ENCODE measurements at places on chromosomes 7 and 10.
A peak's percentile ranks its signal among the peaks of the same experiment; 100 is the strongest.

DNA sequence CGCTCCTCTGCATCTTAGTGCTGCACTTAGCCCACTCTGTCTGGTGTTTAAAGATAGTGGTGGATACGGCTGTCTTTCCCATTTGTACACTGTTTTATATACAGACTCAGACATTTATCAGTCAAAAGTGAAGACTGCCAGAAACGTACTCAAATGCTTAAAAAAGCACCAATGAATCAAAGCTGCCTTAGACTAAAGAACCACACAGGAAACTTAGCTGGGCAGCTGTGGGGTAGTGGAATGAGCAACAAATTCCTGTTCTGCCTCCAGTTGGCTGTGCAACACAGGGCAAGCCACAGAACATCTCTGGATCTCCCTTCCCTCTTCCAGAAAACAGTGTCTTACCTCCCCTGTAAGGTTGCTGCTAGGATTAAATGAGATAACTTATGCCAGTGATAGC lies 76.0 kb downstream of the ATXN7L1 start:
- peaks cover 41% of the 10 kb centered on the region for H3K4me1 ChIP-seq
- peak overlapping the region; percentile 16 for H3K27ac ChIP-seq
- no peak overlapping the region for H3K4me3 ChIP-seq
- H3K36me3 ChIP-seq = no peaks in the 10 kb centered on the region

GRCh38 chr7:33678569-33679335 lies 226.6 kb upstream of the BMPER start:
- no peaks in the 10 kb centered on the region for H3K4me1 ChIP-seq
- DNase-seq = no peak
- no peaks in the 10 kb centered on the region for H3K27me3 ChIP-seq
- H3K36me3 ChIP-seq = peaks cover 4% of the 10 kb centered on the region

- DNase-seq = no peak
- H3K36me3 ChIP-seq = no peaks in the 10 kb centered on the region
- H3K4me1 ChIP-seq = no peaks in the 10 kb centered on the region
- no peak overlapping the region for H3K27ac ChIP-seq
These were observed 35.3 kb downstream of the CHST3 start for GRCh38 chr10:71999360-72000072.

GRCh38 chr7:4682621-4683042 lies 537 bp downstream of the FOXK1 start:
- H3K4me1 ChIP-seq = peaks cover 42% of the 10 kb centered on the region
- no peaks in the 10 kb centered on the region for H3K27me3 ChIP-seq
- H3K27ac ChIP-seq = no peak overlapping the region
- H3K4me3 ChIP-seq = peak overlapping the region; percentile 98

- H3K36me3 ChIP-seq = no peaks in the 10 kb centered on the region
- no peaks in the 10 kb centered on the region for H3K27me3 ChIP-seq
- peaks cover 9% of the 10 kb centered on the region for H3K4me1 ChIP-seq
- no peak overlapping the region for H3K4me3 ChIP-seq
- no peak overlapping the region for H3K27ac ChIP-seq
These were observed 76.2 kb downstream of the CDH23 start for GRCh38 chr10:71472912-71473311.

DNA sequence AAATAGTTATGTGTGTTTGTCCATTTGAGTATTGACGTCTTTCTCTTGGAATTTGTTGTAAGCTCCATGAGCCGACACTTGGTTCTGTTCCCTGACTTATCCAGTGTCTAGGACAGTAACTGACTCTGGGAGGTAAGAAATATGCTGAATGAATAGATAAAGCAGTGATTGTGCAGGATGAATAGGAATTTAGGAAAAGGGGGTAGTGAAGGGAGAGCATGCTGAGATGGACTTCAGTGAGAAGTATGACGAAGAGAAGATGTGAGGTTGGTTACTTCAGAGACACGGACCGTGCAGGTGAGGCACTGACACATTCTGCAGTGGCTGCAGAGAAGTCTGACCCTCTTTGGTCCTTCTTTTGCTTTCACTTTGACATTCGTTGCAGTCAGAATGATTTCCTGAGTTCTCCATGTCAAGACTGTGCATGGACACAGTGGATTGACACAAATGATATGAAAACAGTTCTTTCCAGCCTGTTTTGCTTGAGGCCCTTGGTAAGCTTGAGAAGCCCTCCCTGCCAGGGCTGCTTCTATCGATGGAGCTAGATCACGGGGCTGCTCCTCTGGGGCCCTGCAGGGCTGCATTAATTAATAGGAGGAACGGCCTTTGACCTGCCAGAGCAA lies 261.5 kb upstream of the SORCS1 start:
- H3K4me1 ChIP-seq = no peaks in the 10 kb centered on the region
- H3K27me3 ChIP-seq = no peaks in the 10 kb centered on the region
- no peaks in the 10 kb centered on the region for H3K36me3 ChIP-seq
- no peak overlapping the region for H3K4me3 ChIP-seq

GRCh38 chr10:63692220-63692896 lies 171.2 kb downstream of the REEP3 start:
- H3K4me3 ChIP-seq = no peak overlapping the region
- DNase-seq = no peak
- H3K27ac ChIP-seq = no peak overlapping the region
- peaks cover 3% of the 10 kb centered on the region for H3K27me3 ChIP-seq
- no peaks in the 10 kb centered on the region for H3K4me1 ChIP-seq

- H3K36me3 ChIP-seq = peaks cover 48% of the 10 kb centered on the region
- H3K4me3 ChIP-seq = peak overlapping the region; percentile 16
- peak; percentile 35 for DNase-seq
- H3K4me1 ChIP-seq = peaks cover 89% of the 10 kb centered on the region
- no peaks in the 10 kb centered on the region for H3K27me3 ChIP-seq
These were observed 9.4 kb downstream of the ACSL5 start for GRCh38 chr10:112383325-112383724.

- H3K4me3 ChIP-seq = no peak overlapping the region
- no peaks in the 10 kb centered on the region for H3K36me3 ChIP-seq
These were observed 14.2 kb downstream of the HK1 start for GRCh38 chr10:69292459-69292858.

DNA sequence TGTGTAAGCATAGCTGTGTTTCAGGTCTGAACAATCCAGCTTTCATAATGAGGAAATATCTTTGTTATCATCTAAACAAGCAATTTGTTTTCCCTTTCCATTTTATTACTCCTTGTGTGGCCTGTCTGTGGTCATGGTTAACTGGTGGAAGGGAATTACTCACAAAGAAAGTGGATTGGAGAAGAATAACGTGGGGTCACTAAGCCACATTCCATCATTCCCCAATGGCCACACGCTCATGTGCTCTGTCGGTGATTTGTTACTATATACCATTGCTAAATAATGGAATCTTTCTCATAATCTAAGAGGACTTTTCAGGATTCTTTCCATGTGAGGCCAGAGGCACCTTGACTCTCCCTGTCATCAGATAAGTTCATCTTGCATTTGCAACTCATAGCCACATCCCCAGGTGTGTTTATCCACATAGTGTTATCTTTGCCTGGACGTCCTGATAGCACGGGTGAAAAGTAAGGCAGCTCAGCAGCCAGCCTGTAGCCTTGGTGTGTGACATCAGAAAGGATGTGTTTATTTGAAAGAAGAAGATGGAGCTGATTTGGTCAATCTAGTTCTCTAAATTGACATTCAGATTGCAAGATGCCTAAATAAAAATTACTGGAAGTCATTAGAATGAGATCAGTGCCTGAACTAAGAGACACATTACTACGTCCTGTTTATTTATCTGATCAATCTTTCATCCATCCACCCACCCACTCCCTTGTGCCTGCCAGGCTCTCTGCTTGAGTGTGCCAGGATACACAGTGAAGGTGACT lies 128.9 kb downstream of the CELF2 start:
- H3K4me1 ChIP-seq = peaks cover 95% of the 10 kb centered on the region
- H3K27ac ChIP-seq = peak overlapping the region; percentile 91
- no peaks in the 10 kb centered on the region for H3K27me3 ChIP-seq
- no peaks in the 10 kb centered on the region for H3K36me3 ChIP-seq
- H3K4me3 ChIP-seq = peak overlapping the region; percentile 80

DNA sequence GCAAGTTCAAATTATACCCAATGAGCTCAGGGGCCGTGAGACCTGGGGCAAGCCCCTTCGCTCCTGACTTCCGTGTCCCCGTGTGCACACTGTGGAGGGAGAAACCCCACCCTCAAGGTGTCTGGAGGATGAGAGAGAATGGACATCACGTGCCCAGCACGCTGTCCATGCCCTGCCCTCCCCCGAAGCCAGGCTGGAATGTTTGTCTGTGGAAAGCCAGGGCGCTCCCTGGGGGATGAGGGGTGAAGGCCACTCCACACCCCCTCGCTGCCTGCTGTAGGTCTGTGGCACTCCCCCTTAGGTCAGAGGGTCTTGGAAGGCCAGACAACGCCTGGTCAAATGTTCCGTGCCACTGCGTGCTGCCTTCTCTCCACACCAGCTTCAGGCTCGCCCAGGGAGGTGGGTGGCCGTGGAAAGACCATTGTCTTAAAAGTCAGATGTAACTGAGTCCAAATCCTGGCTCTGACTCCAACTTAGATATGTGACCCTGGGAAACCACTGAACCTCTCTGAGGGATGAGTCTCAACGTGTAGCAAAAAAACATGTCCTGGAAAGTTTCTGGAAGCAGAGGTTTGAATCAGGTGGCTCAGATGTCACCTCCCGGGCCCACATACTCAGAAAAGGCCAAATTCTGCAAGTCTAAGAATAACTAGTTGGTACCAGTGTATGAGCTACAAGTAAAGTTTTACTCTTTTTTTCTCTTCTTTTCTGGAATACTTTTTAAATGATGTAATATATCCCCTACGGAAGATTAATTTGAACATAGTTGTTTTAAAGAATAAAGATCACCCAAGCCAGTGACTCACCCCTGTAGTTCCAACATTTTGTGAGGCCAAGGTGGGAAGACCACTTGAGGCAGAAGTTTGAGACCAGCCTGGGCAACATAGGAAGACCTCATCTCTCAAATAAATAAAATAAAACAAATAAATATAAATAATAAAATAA lies 24.9 kb downstream of the RCC1L start:
- DNase-seq = no peak
- H3K36me3 ChIP-seq = peaks cover 20% of the 10 kb centered on the region
- H3K4me1 ChIP-seq = no peaks in the 10 kb centered on the region
- H3K27ac ChIP-seq = no peak overlapping the region
- no peaks in the 10 kb centered on the region for H3K27me3 ChIP-seq

DNA sequence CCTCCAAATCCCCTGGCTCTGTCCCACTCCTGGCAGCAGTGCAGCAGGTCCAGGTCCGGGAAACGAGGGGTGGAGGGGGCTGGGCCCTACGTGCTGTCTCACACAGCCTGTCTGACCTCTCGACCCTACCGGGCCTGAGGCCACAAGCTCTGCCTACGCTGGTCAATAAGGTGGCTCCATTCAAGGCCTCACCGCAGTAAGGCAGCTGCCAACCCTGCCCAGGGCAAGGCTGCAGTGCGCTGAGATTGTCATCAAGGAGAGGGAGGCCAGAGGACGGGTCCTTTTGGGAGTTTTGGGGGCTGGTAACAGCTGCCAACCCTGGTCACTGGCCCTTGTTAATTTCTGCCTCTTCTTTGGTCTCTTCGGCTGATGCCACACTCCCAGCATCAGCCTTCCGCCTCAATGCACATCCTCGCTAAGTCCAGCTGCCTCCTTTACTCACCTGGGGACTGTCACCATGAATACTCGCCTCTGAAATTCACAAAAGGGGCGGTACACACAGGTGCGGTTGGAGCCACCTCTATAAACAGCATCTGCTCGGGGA lies 3.5 kb downstream of the EPO start:
- H3K4me1 ChIP-seq = peaks cover 3% of the 10 kb centered on the region
- H3K36me3 ChIP-seq = no peaks in the 10 kb centered on the region
- no peak for DNase-seq
- no peak overlapping the region for H3K4me3 ChIP-seq
- H3K27ac ChIP-seq = no peak overlapping the region

GRCh38 chr7:33725111-33726025 lies 180.0 kb upstream of the BMPER start:
- no peak for DNase-seq
- H3K27me3 ChIP-seq = no peaks in the 10 kb centered on the region
- H3K4me1 ChIP-seq = no peaks in the 10 kb centered on the region

DNA sequence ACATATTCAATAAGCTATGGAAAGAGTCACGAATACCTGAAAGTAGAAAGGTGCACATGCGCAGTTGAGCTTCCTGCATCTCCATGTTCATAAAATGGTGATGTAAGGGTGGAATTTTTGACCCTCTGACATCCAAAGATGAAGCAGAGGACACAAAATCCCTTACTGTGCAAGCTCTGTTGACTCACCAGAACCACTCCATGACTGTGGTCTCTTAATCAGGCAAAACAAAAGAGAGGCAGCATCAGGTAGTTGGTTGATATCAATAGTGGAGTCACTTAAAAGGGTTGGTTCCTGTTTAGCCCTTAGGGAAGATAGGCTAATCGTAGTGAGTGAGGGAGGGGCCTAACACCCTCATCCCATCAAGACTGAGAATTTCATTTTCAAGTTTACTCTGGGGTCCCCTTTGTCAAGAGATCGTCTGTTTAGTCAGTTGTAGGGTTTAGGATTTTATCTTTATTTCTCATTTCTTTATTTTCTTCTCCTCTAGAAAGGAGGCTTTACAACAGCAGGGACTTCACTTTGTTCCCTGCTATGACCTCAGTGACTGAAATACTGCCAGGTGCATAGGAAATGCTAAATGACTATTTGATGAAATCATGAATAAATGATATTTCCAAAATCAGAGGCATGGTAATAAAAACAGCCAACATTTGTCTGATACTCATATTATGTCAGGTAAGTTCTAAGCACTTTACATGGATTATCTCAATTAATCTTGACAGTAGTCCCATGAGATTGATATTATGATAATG lies 98.1 kb downstream of the CD36 start:
- H3K4me3 ChIP-seq = no peak overlapping the region
- H3K36me3 ChIP-seq = no peaks in the 10 kb centered on the region
- H3K4me1 ChIP-seq = no peaks in the 10 kb centered on the region
- H3K27me3 ChIP-seq = no peaks in the 10 kb centered on the region
- DNase-seq = no peak

GRCh38 chr10:34760606-34761005 lies 54.5 kb downstream of the PARD3 start:
- H3K4me3 ChIP-seq = no peak overlapping the region
- peaks cover 8% of the 10 kb centered on the region for H3K27me3 ChIP-seq
- peaks cover 13% of the 10 kb centered on the region for H3K4me1 ChIP-seq
- no peak for DNase-seq

- no peaks in the 10 kb centered on the region for H3K27me3 ChIP-seq
- no peak overlapping the region for H3K27ac ChIP-seq
- no peaks in the 10 kb centered on the region for H3K4me1 ChIP-seq
- no peak overlapping the region for H3K4me3 ChIP-seq
- no peak for DNase-seq
These were observed 83.7 kb downstream of the DGKB start for GRCh38 chr7:14818871-14819270.

DNA sequence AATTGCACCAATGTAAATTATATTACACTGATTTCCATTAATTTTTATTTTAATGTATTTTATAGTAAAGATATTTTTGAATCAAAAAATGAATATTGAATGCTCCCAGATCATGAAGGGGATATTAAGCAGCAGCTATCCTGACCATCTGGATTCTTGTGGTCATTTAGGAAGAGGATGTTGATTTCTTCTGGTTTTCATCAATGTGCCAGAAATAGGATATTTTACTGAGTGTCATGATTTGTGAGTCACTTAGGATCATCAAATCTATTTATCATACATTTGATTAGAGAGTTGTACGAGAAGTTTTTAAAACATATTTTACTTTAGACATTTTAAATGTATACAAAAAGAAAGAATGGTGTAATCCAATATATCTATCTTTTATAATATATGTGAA lies 366.3 kb upstream of the CHRM2 start:
- no peak for DNase-seq
- no peak overlapping the region for H3K4me3 ChIP-seq
- H3K36me3 ChIP-seq = no peaks in the 10 kb centered on the region
- H3K27me3 ChIP-seq = no peaks in the 10 kb centered on the region
- no peaks in the 10 kb centered on the region for H3K4me1 ChIP-seq
- no peak overlapping the region for H3K27ac ChIP-seq

- peak overlapping the region; percentile 9 for H3K4me3 ChIP-seq
- no peak for DNase-seq
- H3K27me3 ChIP-seq = no peaks in the 10 kb centered on the region
- H3K4me1 ChIP-seq = peaks cover 50% of the 10 kb centered on the region
- no peak overlapping the region for H3K27ac ChIP-seq
These were observed 238.7 kb upstream of the PRSS58 start for GRCh38 chr7:142496545-142496991.

Measured in activated naive CD8-positive, alpha-beta T cell treated with anti-CD3 and anti-CD28 coated beads, Interleukin-2, amount 50 U/mL, for 24 hours (primary cell).